ENCODE measurements at places on chromosomes 11 and 22. TPM values are rescaled to one million over a fixed set of nuclear protein-coding genes. Genes with fewer than 3 reads are reported as not detected.

Gene POLR2F
- total RNA-seq, result 31.1 TPM

GRCh38 chr11:112453601-112454577, 193.2 kb upstream of the PLET1 start:
- peak; percentile 12 for DNase-seq

DNA sequence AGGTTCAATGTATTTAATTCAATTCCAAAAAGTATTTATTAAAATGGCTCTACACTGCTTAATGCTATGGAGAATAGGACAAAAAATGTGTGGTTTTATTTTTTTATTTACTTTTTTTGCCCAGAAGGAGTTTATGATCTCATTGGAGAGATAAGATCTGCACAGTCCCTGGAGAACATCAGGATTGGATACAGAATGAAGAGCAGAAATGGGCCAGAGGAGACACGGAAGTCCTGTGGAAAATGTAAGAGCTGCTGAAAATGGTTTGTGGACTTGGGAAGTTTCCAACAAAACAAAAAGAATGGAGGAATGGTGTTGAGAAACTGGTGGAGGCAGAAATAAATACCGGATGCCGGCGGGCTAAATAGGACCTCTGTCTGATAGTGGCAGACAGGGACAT, 554.6 kb downstream of the OPCML start:
- DNase-seq, result no peak

DNA sequence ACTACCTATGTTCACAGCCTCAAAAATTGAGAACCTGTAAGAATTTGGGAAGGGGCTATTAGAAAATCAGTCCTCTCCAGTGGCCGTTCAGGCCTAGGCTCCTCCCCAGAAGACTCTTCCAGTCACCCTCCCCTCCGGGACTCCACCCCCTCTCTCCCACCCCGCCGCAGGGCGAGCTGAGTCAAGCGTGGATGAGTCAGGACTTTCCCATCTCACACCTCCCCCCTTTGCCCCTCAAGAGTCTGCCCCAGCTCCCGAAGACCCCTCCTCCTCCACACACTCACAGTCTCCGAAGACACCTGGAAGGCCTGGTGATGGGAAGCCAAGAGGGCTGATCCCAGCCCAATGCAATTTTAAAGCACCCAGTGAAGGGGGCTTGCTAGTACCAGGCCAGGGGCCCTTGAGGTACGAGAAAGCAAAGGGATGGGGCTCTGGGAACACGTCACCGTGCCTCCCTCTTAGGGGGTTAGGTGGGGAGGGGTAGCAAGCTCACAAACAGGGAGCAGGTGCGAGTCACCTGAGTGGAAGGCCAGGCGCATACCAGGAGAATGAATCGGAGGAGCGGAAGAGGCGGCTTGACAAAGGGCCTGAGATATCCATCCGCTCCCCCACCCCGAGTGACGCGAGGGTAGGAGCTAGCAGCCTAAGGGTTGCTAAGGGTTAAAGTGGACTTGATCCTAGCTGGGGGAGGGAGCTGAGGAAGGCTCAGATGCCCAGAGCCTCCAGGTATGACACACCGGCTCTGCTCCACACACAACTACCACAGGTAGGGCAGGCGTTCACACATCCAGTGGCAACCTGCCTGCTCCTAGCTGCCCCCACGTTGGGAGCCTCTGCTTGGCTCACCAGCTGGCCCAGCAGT, 13.6 kb downstream of the BCL9L start:
- peak; percentile 93 for DNase-seq

DNA sequence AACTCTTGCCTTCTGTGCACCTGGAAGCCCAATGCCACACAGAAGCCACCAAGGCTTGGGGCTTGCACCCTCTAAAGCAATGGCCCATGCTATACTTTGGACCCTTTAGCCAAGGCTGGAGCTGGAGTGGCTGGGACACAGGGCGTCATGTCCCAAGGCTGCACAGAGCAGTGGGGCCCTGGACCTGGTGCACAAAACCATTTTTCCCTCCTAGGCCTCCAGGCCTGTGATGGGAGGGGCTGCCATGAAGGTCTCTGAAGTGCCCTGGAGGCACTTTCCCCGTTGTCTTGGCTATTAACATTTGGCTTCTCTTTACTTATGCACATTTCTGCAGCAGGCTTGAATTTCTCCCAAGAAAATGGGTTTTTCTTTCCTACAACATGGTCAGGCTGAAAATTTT, 20.6 kb upstream of the TMEM45B start:
- DNase-seq, result no peak

- DNase-seq, result no peak
Measured at GRCh38 chr11:94961255-94961654, 12.1 kb downstream of the CWC15 start.

Gene SCGB1C1
- not detected for total RNA-seq

- no peak for DNase-seq
Measured at GRCh38 chr11:7590529-7590928, 76.7 kb downstream of the PPFIBP2 start.

DNA sequence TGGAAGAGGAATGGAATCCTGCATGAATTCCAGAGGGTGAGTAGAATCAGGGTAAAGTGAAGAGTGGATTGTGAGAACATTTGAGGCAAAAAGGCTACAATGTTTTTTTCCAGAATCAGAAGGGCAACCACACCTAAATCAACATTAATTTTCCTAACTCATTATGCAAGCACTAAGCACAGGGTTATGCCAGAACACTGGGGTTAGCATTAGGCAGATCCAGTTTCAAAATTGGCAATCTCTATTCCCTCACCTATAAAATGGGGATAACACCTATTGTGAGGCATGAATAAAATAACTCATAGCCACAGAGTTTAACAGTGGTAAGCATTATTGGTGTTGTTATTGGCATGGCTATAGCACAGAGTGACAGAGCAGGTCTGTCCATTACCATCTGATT, 378.6 kb upstream of the FAT3 start:
- no peak for DNase-seq

DNA sequence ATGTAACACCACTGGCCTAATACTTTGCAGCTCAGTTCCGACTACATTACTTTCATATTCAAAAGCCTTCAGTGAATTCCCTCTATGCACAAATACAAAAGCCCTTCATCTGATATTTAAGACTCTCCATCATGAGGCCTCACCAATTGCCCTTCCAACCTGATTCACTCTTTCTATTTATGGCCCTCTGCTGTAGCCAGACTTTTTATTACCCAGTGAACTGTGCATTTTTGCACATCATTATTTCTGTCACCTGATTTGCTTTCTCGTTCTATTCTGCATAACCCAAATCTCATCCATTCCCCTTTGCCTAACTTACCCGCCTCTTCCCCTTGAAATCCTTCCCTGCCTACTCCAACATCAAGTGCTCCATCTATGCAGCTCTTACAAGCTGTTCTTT, 78.3 kb downstream of the BBOX1 start:
- no peak for DNase-seq

DNA sequence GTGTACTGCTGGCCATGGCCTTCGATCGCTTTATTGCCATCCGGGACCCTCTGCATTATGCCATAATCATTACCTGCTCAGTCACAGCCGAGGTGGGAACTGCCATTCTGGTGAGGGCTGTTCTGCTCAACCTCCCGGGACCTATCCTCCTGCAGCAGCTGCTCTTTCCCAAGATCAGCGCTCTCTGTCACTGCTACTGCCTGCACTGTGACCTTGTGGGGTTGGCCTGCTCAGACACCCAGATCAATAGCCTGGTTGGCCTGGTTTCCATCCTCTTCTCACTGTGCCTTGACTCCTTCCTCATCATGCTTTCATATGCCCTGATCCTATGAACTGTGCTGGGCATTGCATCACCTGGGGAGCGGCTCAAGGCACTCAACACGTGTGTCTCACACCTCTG, 24.9 kb upstream of the TRIM21 start:
- DNase-seq, result no peak

GRCh38 chr11:61841636-61842527, 13.8 kb downstream of the FADS2 start:
- no peak for DNase-seq

DNA sequence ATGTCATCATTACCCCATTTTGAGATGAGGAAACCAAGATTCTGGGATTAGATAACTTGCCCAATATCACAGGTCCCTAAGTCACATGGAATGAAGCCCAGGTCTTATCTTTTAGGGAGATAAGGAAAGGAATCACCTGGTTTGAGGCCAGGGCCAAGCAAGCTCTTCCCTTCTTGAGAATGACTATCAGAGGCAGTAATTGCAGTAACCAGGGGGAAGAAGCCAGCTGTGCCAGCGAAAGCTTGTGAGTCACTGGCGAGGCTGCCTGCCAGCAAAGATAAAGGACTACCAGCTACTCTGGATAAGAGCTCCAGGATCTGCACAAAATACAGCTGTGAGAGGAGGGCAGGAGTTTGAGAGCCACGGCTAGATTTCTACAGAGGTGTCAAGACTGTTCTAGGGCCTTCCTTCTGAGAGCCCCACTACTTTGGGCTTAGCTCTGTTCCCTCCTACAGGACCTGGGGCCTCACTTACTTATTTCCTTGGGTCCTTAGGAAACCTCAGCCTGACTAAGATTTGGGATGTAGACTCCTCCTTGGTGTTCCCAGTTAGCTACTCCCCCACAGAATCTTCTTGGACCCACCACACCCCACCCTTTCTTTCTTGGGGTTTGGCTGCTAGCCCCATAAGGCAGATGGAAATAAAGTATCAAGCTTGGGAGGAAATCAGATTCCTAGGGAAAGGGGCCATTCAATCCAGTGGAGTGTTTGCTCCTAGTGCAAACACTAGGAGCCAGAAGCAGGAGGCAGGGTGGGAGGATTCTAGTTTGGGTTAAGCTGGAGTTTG, 9.7 kb upstream of the CCKBR start:
- peak; percentile 96 for DNase-seq

GRCh38 chr11:33557201-33557600, 143.4 kb downstream of the C11orf91 start:
- DNase-seq, result no peak

GRCh38 chr11:91871791-91872190, 352.8 kb upstream of the FAT3 start:
- no peak for DNase-seq

All from umbilical cord (tissue), 2 donors.